Activated effector memory CD4-positive, alpha-beta T cell treated with Interleukin-2 at 50 U/mL for 16 hours (primary cell): ENCODE measurements at places on chromosomes 6 and 20.

GRCh38 chr20:46468508-46468907 is 44.9 kb downstream of the ZNF334 start:
- no peak for DNase-seq

- DNase-seq, result no peak
Observed at GRCh38 chr6:15887491-15888461, 224.9 kb upstream of the DTNBP1 start.

GRCh38 chr6:160979061-160979708 is 12.4 kb upstream of the MAP3K4 start:
- DNase-seq, result no peak

DNA sequence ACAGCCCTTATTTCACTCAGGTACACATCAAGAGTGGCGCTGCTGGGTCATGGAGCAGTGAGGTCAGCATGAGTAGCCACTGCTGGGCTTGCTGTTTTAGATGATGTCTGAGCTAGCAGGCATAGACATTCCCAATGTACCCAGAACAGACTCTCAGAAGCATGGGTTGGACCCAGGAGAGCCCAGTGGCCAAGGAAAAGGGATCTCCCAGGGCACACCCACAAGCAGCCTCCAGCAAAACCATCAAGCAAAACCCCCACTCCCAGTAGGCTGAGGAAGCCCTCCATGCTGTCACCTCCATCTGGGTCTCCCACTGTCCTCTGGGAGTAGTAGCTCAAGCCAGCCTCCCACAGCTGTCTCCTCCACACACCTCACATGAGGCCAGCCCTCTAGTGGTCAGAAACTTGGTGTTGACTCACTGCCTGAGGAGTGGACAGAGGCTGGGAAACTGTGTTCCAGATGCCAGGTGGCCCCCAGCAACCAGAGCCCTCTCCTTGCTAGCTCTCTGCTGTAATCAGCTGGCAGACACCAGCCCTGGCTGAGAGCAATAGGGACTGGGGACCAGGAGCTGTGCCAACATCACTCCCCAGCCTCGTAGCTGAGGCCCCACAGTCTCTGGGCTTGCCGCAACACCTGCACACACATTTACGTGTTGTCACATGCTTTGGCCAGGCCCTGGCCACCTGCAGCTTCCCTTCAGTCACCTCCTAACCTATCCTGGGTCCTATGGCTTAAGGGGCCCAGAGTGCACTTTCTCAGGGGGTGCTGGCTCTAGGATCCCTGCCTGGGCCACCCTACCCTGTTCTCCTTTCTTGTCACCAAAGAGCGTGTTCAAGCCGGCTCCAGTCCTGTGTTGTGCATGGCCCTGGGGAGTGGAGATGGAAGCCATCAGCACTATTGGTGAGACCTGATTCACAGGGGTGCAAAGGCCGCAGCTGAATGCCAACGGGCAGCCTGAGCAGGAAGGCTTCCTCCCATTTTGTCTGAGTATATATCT is 1.9 kb upstream of the AP5S1 start:
- no peak for DNase-seq

GRCh38 chr6:168713839-168714238 is 272.9 kb downstream of the SMOC2 start:
- no peak for DNase-seq
